ENCODE measurements at places on chromosomes 4 and X. TPM values are rescaled to one million over a fixed set of nuclear protein-coding genes. Genes with fewer than 3 reads are reported as not detected.

TREX2 gene
- total RNA-seq, result 1.9 TPM

CYLC1 gene
- total RNA-seq, result not detected

ADH6 gene
- total RNA-seq, result not detected

HAND2 gene
- not detected for total RNA-seq

TEX11 gene
- total RNA-seq, result not detected

FATE1 gene
- total RNA-seq, result not detected

STARD8 gene
- 0.19 TPM for total RNA-seq

CXCL1 gene
- total RNA-seq, result not detected

HMX1 gene
- total RNA-seq, result not detected

SULT1B1 gene
- total RNA-seq, result 0.13 TPM

HS3ST1 gene
- not detected for total RNA-seq

SRPK3 gene
- total RNA-seq, result not detected

PDCL2 gene
- total RNA-seq, result not detected

TKTL2 gene
- total RNA-seq, result not detected

IL2 gene
- total RNA-seq, result 150 TPM

ARAP2 gene
- total RNA-seq, result 37.3 TPM

PDGFRA gene
- total RNA-seq, result not detected

PPP1R3F gene
- 3.5 TPM for total RNA-seq

CTAG1A gene
- total RNA-seq, result not detected

FMR1NB gene
- total RNA-seq, result not detected

FHDC1 gene
- 0.04 TPM for total RNA-seq

HS6ST2 gene
- 0.13 TPM for total RNA-seq

DAPP1 gene
- total RNA-seq, result 24.1 TPM

ARMCX1 gene
- 2.8 TPM for total RNA-seq

ALG13 gene
- 47.6 TPM for total RNA-seq

FOXR2 gene
- not detected for total RNA-seq

NLGN4X gene
- not detected for total RNA-seq
